Cardiac septum (tissue), 1 donor: ENCODE measurements at places on chromosomes 1 and 21. TPM values are rescaled to one million over a fixed set of nuclear protein-coding genes. Genes with fewer than 3 reads are reported as not detected.

Gene OR2AK2
- total RNA-seq, result not detected

Gene EPHA2
- 26.1 TPM for total RNA-seq

DNA sequence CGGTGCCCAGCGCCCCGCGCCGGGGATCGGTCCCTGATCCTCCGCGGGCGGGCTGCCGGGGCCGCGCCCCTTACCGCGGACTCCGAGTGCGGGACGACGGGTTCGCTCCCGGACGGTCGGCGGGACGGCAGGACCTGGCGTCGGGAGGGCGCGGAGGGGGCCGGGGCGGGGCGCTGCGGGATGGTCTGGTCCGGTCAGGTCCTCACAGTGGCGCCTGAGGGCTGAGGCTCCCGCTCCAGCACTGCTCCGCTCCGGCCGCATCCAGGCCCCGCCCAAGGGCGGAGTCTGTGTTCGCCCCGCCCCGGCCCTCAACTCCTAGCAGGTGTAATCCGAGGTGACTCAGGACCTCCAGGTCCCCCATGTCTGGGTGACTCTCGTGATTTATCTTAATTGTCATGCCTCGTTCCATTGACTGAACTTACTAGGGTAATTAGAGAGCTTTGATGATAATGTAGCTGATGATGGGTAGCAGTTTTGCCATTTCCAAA is at the start of gene RAB3B:
Gene RAB3B (minus strand): TSS at position 223 of the 488 bp plus-strand sequence. CDS start 13,583 bp downstream, outside the sequence.
- DNase-seq, result no peak

Gene PDE9A
- 1.1 TPM for total RNA-seq

GRCh38 chr1:169886931-169887330 is 6.8 kb downstream of the SCYL3 start:
- DNase-seq, result no peak

Gene TNFRSF4
- 4.3 TPM for total RNA-seq

Gene PWP2
- total RNA-seq, result 1.6 TPM

Gene RAB42
- 1.1 TPM for total RNA-seq

DNA sequence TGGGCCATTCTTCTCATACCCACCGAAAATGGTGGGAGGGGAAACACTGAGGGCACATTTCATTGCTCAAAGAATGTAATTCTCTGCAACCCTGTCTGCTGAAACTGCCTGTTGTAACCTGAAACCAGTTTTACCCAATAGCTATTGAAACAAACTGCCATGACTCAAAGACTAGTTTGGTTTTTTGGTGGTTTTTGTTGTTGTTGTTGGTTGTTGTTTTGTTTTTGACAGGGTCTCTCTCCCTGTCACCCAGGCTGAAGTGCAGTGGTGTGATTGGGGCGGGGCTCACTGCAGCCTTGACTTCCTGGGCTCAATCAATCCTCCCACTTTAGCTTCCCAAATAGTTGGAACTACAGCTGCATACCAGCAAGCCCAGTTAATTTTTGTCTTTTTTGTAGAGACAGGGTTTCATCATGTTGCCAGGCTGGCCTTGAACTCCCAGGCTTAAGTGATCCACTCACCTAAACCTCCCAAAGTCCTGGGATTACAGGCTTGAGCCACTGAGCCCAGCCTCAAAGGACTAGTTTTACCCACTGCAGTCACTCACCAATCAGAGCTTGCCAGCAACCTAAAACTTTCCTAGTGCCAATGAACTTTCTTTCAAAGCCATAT is 2.1 kb upstream of the IPP start:
- DNase-seq, result no peak

GRCh38 chr1:223393275-223394214 is at the start of gene CCDC185:
Gene CCDC185 (plus strand): TSS chr1:223393415. CDS start chr1:223393476, 61 bp downstream.
- DNase-seq, result no peak

DNA sequence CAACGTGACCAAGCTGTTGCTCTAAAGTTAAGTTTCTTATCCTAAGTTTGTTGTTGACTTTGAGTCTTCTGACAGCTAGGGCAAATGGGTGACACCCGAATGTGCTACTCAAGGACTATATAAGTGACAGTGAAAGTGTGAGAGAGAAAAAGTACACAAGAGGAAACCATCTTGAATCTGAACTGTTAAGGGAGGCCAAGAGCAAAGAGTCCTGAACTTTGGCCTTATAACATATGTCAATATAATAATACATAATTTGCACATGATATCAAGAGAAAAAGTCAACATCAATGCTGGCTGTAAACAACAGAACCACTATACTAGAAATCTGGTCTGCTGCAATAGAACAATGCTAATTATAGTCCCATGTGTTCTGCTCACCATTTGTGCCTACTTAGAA is 29.5 kb downstream of the SYNJ1 start:
- no peak for DNase-seq

DNA sequence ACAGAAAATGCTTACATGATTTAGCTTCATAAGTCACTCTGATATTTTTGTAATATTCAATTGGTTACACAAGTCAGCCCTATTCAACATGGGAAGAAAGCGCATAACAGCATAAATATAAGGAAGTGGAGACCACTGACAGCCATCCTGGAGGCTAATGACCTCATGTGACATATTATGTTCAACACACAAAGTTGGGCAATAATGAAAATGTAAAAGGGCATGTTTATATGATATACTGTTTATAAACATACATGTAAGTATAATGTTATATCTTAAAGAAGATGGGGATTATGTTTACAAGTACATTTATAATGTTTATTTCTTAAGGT is 30.2 kb downstream of the EVI5 start:
- DNase-seq, result no peak

Gene HSF2BP
- total RNA-seq, result not detected

DNA sequence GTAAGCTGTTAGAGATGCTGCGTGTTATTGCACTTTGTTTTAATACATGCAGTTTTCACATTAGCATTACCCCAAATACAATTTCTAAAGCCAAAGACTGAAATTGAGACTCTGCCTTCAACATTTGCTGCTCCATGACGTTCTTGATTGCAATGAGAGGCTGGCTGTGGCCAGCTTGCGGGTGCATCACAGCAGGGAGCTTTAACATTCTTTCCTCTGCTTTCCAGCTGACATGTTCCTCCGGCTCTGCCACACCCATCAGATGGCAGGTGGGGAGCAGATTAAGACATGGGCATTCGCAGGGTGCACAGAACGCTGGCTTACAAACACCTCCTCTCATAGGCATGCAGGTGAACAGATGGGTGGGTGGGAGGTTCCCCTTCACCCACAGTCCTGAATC is 314.1 kb downstream of the DISC1 start:
- DNase-seq, result no peak

- DNase-seq, result no peak
These were observed 65.2 kb upstream of the TINAGL1 start for GRCh38 chr1:31510853-31511789.

Gene UBAP2L
- total RNA-seq, result 111 TPM
